NCI-H1436 (cell line): ENCODE measurements at places on chromosomes 2 and 18.

DNA sequence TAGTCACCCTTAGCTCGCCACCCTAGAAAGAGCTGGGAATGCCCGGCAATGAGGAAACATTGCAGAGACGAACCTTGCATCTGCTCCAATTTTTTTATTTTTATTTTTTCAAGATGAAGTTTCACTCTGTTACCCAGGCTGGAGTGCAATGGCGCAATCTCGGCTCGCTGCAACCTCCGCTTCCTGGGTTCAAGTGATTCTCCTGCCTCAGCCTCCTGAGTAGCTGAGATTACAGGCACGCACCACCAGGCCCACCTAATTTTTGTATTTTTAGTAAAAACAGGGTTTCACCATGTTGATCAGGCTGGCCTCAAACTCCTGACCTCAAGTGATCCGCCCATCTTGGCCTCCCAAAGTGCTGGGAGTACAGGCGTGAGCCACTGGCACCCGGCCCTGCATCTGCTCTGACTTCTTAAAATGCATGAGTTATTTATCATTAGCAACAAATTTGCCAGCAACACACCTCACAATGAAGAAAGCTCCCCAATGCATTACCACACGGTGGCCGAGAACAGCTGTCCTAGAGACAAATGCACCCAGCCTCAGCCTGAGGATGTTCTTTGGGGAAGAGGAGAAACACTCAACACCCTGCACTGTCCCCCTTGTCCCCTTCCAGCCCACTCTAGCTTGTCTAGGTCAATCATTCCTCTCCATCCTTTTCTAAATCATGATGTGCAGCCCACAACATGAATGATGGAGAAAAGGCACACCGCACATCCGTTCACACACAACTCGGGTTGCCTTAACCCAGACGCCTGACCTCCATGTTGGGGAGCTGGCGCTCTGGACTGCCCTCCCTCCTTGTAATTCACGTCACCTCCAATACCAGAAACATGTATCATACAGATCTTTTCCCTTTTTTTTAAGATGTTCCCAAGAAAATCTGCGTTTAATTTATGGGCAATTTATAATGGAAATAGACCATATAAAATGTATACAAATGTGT is 46.9 kb downstream of the TTC32 start:
- DNase-seq = no peak

GRCh38 chr2:177812713-177813396 is 259.7 kb downstream of the PDE11A start:
- no peak for DNase-seq

GRCh38 chr2:3079466-3079865 is 298.2 kb downstream of the EIPR1 start:
- no peak for DNase-seq

DNA sequence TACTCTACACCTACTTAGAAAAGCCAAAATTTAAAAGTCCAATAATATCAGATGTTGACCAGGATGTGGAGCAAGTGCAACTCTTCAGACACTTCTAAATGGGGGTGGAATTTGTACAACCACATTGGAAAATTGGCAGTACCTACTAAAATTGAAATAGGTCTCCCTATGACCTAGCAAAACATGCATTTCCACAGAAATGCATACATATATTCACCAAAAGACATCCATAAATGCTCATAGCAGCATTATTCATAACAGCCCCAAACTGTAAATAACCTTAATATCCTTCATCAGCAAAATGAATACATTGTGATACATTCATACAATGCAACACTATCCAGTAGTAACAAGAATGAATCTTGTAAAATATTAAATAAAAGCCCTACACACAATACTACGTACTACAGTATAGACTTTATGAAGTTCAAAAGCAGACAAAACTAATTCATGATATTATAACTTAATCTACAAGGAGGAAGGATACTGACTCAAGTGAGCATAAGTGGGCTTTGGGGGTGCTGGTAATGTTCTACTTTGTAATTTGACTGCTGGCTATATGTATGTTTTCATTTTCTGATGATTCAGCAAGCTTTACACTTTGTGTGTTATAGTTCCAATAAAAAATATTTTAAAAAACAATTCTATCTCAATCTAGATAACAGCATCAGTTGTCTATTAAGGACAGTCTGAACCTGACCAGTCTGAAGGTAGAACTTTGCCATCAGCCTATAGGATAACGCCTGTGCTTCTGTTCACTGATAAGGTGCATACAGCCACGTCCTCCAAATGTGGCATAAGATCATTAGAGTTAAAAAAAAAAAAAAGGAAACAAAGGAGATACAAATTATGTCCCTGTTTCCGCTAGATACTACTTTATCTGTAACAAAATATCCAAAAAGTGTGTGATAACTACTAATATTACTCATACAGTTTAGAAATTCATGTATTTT is 6.6 kb upstream of the TNFRSF11A start:
- no peak for DNase-seq

- DNase-seq = no peak
These were observed 231.8 kb upstream of the MYT1L start for GRCh38 chr2:2562867-2563266.

DNA sequence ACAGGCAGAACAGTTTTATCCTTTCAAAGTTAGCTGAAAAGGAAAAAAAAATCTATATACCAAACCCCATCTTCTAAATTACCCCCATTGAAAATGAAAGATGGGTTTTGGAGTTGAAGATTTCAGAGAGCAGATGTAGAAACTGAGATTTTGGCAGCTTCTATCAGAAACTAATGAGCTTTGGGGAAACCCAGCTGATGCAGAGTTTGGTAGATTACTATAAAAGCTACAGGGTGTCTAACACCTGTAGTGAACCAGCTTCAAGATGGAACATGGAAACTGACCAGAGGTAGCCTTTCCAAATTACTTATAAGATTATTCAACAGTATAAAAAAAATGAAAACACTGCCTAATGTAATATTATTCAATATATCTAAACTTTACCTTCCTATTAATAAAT is 583.1 kb downstream of the XIRP2 start:
- DNase-seq = no peak

GRCh38 chr2:127293386-127293747 is 577 bp downstream of the ERCC3 start:
- DNase-seq = no peak

GRCh38 chr18:61687317-61687716 is 205.5 kb downstream of the RNF152 start:
- DNase-seq = no peak

DNA sequence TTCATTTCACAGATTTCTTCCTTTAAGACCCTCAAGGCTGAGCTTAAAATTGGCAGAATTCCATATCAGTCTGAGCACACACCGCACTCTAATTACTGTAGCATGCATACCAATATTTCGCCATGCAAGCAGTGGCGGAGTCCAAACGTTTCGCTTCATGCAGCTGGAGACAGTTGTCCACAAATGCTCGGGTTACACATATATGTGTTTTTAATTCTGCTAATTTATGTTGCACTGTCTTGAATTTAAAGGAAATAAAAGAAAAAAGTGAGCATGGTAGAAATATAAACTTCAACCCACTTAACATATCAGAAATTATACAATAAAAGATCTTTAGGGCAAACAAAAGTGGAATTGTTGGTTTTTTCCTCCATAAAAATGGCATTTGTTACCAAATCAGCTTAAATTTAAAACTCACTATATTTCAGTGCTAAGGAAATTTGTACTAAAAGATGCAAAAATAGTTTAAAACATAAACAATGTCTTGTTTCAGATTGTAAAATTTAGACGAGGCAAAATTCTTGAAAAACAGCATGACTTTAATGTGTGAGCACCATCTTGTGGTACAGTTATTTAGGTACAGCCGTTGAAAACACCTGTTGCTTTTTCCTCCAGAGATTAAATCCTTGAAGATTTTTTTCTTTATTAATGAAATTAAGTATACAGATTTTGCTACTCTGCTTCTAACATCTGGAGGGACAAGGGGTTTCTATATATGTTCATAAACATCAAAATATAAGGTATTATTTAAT is 24.1 kb upstream of the KANSL1L start:
- peak; percentile 56 for DNase-seq

DNA sequence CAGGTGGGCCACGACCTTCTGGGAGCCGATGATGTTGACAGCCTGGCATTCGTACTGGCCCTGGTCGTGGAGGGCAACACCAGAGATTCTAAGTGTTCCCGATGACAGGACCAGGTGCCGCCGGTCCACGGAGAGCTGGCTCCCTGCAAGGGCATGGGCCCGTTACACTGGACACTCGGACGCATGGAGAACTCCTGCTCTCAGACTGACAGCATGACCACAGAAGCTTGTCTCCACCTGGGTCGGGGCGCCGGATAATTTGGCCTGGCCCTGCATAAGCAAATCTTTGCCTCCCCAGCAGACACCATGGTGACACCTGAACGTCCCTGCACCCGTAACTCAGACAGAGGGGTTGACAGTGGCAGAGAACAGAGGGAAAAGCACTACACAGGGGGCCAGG is 80.7 kb downstream of the PXDN start:
- no peak for DNase-seq

DNA sequence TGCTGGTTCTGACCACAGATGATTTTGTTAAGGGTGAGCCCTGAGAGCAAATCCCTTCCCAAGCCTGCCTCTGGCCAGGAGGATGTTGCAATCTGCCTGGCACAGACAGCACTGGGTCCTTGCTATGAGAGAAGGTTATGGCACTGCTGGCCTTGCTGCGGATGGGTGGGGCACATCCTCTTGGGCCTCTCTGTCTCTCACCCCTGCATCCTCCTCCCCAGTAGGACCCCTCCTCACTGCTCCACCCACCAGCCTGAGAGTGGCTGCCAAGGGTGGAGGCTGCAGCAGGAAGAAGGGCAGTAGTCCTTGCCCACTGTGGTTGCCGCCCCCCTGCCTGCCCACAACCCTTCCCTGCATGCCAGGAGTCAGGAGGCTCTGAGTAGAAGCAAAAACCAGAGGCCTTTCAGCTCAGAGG is 180.9 kb downstream of the ZBTB7C start:
- DNase-seq = no peak

DNA sequence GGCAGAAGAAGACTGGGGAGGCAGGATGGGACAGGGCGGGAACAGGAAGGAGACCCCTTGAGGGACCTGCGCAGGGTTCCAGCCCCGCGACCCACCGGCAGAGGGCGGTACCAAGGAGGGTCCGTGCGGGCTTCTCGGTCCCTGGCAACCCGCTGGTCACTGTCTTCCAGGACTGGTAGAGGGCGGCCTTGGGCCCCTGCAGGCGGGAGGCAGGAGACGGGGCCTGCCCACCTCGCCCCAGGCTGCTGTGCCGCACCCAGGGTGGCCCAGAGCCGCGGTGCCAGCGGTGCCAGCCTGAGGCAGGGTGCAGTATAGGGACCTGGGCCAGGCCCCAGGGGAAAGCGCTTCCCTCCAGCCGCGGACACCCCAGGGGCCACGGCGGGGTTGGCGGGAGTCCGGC is 34.5 kb downstream of the NEURL3 start:
- DNase-seq = no peak

DNA sequence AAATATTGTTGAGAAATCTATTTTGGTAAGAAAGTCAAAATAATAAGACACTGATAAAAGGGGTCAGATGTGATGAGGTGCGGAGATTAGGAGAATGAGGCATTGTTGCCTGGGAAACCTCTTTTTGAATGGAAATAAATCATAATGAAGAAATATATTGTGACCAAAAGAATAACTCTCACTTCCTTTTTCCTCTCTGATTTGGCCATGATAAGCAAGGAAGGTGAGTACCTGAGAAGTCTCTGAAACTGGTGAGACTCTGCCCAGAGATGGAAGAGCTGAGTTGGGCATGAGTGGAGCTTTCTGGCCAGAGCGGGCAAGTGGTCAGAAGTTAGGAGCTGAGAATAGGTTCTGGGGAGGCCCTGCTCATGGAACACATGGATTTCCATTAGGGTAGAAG is 11.8 kb downstream of the LAMA3 start:
- DNase-seq = no peak

GRCh38 chr2:121826036-121826435 is 70.6 kb downstream of the TSN start:
- no peak for DNase-seq

DNA sequence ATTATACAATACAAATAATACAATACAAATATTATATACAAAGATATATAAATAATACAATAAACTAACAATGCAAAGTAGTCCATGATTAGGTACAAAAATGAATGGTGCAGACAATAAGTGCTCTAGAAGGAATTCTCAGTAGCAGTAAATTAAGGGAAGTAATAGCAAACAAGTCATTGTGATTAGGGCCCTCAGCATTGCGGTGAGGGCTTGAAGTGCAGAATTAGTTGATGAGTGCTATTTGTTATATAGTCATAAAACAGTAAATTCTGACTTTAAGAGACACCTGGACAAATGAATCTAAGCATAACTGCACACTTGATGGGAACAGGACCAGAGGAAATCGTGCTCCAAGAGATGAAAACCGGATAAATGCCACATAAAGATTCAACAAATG is 74.9 kb downstream of the ANKRD44 start:
- DNase-seq = peak; percentile 17

GRCh38 chr2:191942090-191942738 is 95.3 kb upstream of the CAVIN2 start:
- no peak for DNase-seq

- DNase-seq = no peak
These were observed 31.2 kb upstream of the C1GALT1C1L start for GRCh38 chr2:43707255-43708015.

DNA sequence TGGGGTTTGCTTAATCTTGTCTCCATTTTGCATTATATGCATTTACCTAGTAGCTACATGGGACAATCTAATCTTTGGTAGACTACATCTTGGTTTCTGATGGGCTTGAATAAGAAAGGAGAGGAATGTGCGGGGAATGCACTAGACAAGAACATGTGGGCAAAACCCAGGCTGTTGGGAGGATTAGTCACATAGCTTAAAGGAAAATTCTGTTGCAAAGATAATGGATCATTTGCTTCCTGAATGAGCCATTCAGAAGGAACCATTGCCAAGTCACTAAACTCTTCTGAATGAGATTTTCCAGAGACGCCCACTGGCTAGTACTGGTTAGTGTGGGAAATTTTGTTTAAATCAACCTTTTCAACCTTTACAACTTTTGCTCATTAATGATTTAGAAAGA is 84.8 kb downstream of the OSBPL6 start:
- no peak for DNase-seq

DNA sequence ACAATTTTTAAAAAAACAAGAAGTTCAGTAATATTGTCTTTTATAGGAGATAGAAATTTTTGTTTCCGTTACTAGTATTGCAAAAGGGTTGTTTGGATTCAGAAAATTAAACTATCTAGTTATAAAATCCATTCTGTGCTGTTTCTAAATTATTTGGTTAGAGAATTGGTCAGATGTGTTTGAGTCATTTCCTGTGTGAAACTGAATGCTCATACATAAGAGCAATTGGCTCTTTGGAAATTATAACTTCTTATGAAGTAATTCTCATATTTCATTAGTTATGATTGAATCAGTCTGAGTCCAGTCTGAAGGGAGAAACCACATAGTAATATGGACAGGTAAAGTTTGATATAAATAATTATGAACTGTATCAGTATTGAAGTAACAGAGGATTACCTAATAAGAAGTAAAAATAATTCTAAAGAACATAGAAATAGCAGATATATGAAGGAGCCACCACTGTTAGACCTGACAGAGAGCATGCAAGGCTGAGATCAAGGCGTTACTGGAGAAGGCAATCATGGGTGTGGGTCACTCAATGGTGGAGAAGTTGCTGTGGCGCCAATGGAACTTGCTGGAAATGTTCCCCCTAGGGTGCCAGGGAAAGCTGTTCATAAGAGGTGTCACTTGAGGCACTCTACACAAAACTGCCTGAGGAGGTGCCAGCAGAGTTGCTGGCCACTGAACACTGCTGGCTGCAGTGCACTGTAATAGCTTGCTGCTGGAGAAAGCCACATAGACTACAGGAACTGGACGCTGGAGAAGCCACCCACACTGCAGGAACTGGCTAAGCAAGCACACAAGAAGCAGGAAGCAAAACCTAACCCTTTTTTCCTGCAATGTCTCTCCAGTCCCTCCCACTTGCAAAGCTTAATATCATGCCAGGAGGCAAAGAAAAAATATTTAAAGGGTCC is 18.0 kb upstream of the FAP start:
- DNase-seq = no peak

GRCh38 chr2:226835420-226835795 is 446 bp upstream of the RHBDD1 start:
- DNase-seq = peak; percentile 5
